ENCODE measurements at places on chromosomes 3 and 15.

GRCh38 chr3:134464064-134464688, 21.6 kb downstream of the ANAPC13 start:
- DNase-seq = no peak

DNA sequence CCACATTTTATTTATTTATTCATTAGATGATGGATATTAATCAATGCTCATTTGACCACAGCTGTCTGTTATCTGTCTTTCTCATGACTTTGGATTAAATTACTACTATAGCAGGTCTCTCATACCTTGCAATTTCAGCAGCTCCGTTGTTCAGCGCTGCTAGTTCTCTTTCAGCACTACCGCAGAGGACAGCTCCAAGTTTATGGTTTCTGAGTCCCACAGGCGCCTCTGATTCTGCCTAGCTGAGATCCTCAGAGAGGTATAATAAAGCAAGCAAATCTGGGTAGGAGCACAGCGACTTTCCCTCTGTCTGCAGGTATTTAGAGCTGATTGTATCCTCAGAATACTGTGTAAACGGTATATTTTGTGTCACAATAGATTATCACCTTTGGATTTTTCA, 204.9 kb downstream of the CNTN4 start:
- DNase-seq = no peak

- no peak for DNase-seq
Observed at GRCh38 chr15:94547711-94548110, 316.4 kb downstream of the MCTP2 start.

DNA sequence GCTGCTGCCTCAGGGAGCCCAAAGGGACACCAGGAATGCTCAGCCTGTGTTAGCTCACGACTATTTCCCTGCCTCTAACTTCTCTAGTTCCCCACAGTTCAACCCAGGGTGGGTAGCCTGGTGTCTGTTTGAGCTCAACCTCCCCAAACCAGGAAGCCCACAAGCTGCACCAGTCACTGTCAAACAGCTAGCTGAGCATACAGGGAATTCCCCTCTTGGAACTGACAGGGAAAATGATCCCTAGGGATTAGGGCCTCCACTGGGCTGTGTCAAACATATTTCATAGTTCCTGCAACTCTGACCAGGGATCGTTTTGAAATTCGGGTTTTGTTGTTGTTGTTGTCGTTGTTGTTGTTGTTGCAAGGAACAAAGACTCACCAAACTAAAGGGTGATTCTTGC, 147.1 kb upstream of the ICE2 start:
- DNase-seq = no peak

GRCh38 chr3:52793702-52794611, 639 bp upstream of the ITIH3 start:
- DNase-seq = no peak

DNA sequence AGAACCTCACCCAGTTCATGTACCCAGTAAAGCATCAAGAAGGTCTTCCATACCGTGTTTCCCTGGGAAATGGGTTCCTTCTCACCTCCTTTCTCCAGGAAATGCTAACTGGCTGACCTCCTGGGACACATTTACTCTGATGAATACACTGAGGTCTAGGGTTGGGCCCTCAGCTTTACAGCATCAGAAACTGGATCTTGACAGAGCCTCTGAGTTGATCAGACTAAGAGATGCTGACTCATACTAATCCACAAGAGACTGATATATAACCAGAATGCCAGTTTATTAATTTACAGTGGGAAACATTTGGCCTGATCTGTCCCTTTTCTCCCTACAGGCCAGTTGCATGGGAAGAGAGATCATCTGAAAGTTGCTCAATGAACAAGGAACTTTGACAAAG, 55.8 kb downstream of the GTF2E1 start:
- DNase-seq = no peak

DNA sequence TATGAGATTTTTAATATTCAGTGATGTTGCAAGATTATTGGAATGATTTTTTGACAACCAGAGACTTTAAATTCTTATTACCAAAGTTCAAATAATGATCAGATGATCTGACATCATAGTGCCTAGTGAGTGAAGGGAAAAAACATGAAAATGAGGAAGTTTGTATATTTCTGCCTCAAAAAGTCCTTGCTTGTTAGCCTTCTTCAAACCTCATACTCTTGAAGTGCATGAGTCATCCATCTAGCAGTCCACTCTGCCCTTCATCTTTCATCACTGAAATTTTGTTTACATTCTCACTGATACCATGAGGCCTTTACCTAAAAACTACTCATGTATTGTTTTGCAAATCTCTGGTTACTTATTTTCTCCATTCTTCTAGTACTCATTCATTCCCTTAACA, 23.9 kb upstream of the OR5H6 start:
- no peak for DNase-seq

DNA sequence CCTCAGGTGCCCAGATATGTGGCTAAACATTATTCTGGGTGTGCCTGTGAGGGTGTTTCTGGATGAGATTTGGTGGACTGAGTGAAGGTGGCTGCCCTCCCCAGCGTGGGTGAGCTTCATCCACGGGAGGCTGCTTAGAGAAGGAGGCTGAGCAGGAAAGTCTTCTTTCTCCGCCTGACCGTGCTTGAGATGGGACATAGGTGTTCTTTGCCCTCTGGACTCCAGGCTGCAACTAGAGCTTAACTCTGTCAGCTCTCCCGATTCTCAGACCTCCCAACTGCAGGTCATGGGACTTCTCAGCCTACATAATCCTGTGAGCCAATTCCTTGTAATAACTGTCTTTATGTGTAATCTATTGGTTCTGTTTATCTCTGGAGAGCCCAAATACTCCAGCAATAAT, 34.1 kb downstream of the RAB7A start:
- no peak for DNase-seq

DNA sequence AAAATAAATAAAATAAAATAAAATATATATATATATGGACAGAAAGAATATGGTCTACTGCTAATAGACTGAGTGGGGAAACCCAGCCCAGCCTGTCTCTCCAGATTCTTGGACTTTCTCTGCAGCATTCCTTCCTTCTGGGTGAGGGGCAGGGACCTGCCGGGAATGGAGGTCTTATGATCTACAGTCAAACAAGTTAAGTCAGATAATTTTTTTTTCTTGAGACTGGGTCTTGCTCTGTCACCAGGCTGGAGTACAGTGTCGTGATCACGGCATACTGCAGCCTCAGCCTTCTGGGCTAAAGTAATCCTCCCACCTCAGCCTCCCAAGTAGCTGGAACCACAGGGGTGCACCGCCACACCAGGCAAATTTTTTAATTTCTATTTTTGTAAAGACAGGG, 33.5 kb upstream of the ZNF774 start:
- DNase-seq = no peak

DNA sequence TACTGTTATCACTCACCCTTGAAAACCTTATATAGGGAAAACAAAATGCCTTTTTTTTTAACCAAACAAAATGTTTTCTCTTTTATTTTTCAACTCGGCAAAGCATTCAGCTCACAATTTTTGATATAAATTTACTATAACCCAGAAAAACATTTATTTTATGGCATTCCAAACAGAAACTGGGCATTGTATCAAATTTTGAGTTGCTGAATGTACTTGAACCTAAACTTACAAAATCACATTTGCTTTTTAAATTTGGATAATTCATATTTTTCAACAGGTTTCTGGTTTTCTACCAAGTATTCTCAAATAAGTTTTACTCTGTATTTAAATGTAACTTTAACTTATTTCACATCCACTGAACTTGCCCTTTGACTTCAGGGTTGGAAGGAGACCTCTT, 405.6 kb downstream of the GRM7 start:
- no peak for DNase-seq

DNA sequence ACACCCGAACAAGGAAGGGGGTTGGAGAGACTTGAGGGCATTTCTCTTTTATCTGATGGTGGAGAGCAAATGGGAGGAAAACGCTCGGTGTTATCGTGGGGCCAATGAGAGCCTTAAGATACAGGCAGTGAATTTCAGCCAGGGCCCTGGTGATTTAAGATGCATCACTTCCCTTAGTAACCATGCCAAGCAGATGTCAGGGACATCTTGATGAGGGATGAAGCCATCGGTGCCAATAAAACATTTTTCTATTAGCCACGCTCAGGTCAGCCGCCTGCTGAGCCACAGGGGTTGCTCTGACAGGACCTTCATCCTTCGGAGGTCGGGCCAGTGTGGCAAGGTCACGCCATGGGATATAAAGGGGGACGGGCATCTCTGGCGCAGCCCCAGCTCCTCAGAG, 10.6 kb downstream of the IQSEC1 start:
- DNase-seq = no peak

DNA sequence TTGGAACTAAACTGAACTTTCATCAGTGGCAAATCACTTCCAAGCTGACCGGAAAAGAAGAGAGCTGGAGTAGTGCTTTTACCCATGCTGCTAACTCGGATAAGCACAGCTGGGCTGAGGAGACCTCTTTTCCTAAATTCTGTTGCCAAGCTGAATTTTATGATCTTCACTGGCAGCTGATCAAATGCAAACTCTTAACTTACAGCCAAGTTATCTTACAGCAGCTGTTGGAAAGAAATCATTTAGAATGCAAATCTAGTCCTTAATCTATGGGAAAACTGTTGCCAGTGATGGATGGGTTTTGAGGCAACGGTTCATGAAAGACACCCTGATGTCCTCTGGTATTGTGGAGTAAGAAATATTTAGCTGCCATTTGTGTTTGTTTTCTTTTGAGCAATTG, 216.5 kb downstream of the ZNF385D start:
- DNase-seq = no peak

DNA sequence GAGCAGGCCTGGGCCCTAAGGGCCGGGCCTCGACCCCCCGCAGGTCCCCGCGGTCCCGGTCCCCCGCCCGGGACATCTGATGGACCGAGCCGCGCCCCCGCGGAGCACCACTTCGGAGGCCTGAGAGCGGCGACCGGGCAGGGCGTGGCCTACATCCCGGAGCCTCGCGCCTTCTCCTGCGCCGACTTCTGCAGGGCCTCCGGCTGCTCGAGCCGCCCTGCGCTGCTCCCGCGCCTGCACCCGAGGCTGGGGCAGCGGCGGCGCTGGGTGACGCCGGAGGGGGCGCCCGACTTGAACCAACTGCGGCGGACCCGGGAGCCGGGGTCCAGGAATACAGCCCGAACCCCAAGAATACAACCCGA, 14.9 kb upstream of the GP9 start:
- DNase-seq = no peak

Data from stimulated activated CD8-positive, alpha-beta memory T cell treated with anti-CD3 and anti-CD28 coated beads, Interleukin-7, amount 100 ng/mL, for 1 hour (primary cell).